Activated CD8-positive, alpha-beta T cell treated with anti-CD3 and anti-CD28 coated beads, Interleukin-2, amount 10 ng/mL, durations not matched to agents 7 days and 5 days (primary cell): ENCODE measurements at places on chromosomes 3 and 15. TPM values are rescaled to one million over a fixed set of nuclear protein-coding genes. Genes with fewer than 3 reads are reported as not detected.

CELSR3 gene
- 20.2 TPM for total RNA-seq

TRAK1 gene
- 28.7 TPM for total RNA-seq

TEX9 gene
- 0.60 TPM for total RNA-seq

B3GALNT1 gene
- 19.7 TPM for total RNA-seq

SUCNR1 gene
- not detected for total RNA-seq

CAV3 gene
- total RNA-seq, result not detected

GASK1A gene
- total RNA-seq, result not detected

GRCh38 chr15:65821070-65821469 lies 29.0 kb upstream of the DENND4A start:
- DNase-seq, result no peak
- H3K27me3 ChIP-seq, result no peaks in the 10 kb centered on the region
- peaks cover 61% of the 10 kb centered on the region for H3K4me1 ChIP-seq

GRCh38 chr3:12060139-12060845 lies 56.1 kb downstream of the SYN2 start:
- H3K27me3 ChIP-seq, result peaks cover 36% of the 10 kb centered on the region
- no peak overlapping the region for H3K4me3 ChIP-seq
- H3K4me1 ChIP-seq, result no peaks in the 10 kb centered on the region
- no peak for DNase-seq
- H3K27ac ChIP-seq, result no peak overlapping the region

DNA sequence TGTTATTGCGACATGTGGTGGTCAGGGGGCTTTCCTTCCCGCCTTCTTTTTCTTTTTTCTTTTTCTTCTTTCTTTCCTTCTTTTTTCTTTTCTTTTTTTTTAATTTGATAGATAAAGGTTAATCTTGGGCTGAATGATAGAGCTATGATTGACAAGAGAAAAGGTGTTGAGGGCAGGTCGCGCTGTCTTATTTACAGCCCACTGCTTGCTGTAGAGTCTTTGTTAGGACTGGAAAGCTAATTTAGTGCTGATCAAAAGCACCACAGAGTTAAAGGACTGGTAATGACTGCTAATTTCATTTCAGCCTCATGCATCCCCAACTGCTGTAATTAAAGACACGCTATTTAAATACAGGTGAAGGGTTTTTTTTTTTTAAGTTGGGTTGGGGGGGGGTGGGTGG lies 10.6 kb upstream of the SOX2 start:
- H3K27me3 ChIP-seq, result peaks cover 79% of the 10 kb centered on the region
- no peak overlapping the region for H3K4me3 ChIP-seq
- DNase-seq, result no peak
- no peak overlapping the region for H3K27ac ChIP-seq
- H3K4me1 ChIP-seq, result peaks cover 24% of the 10 kb centered on the region

- H3K4me1 ChIP-seq, result no peaks in the 10 kb centered on the region
- DNase-seq, result no peak
- no peak overlapping the region for H3K4me3 ChIP-seq
- no peaks in the 10 kb centered on the region for H3K36me3 ChIP-seq
Measured at GRCh38 chr3:43046583-43046982, 59.3 kb downstream of the POMGNT2 start.

GRCh38 chr15:100463515-100463914 lies 65.2 kb downstream of the CERS3 start:
- no peaks in the 10 kb centered on the region for H3K27me3 ChIP-seq
- H3K36me3 ChIP-seq, result no peaks in the 10 kb centered on the region
- no peak for DNase-seq
- no peak overlapping the region for H3K4me3 ChIP-seq
- H3K4me1 ChIP-seq, result peaks cover 11% of the 10 kb centered on the region

GRCh38 chr3:45123581-45124269 lies 22.5 kb downstream of the CDCP1 start:
- no peak for DNase-seq
- peaks cover 32% of the 10 kb centered on the region for H3K36me3 ChIP-seq
- H3K27ac ChIP-seq, result no peak overlapping the region

DNA sequence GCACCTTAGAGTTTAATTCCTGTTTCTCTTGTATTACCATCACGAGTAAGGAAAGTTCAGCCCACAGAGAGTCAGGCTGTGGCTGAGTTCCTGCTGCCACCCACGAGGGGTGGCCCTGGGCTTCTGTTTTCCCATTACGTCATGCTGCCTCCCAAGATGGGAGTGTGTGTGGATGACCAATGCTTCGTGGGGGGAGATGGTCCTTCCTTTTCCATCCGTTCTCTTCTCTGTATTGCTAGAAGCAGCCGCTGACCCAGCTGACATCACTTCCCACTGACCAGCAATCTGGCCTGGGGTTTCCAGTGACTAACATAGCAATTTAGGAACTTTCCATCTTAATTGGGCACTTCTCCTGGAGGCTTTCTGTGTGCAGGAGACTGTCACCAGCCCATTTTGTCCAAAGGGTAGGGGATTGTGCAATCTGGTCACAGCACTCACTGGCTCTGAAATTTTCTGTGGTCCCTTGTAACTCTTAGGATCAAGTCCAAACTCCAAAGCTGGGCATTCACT lies 9.3 kb downstream of the IRAK2 start:
- H3K36me3 ChIP-seq, result peaks cover 4% of the 10 kb centered on the region
- peaks cover 2% of the 10 kb centered on the region for H3K4me1 ChIP-seq
- H3K27ac ChIP-seq, result no peak overlapping the region
- H3K4me3 ChIP-seq, result no peak overlapping the region
- no peaks in the 10 kb centered on the region for H3K27me3 ChIP-seq

- H3K4me3 ChIP-seq, result no peak overlapping the region
- H3K4me1 ChIP-seq, result peaks cover 8% of the 10 kb centered on the region
- no peak overlapping the region for H3K27ac ChIP-seq
Measured at GRCh38 chr3:189570916-189571315, 60.3 kb upstream of the TP63 start.

DNA sequence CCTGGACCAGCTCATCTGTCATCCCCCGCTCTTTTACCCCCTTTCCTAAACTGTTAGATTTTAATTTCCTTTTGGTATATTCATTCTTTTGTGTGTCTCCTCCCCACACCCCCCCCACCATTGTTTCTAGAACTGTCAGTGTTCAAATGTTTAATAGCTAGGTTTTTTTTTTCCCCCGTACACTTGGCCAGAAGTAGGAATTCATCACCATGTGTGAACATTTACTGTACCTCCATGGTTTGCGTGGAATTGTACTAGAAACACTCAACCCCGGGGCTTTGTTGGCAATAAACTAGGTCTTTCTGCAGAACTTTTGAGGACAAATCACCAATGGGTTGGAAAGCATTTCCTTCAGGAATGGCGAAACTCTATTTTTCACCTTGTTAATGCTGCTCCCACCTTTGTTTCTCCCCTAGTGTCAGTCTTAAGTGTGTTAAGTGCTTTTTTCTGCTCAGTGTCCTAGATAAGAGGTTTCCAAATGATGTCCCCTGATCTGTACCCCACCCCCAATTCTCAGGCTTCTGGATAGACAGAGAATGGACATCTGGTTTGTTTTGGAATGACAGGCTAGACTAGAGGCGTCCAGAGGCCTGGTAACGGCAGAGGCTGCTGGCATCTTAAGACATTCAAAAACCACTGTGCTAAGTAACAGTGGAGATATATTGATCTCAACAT lies 76.8 kb downstream of the SMAD3 start:
- H3K4me3 ChIP-seq, result no peak overlapping the region
- DNase-seq, result no peak
- peaks cover 71% of the 10 kb centered on the region for H3K4me1 ChIP-seq
- no peaks in the 10 kb centered on the region for H3K27me3 ChIP-seq
